ENCODE measurements at places on chromosomes 16 and 17. TPM values are rescaled to one million over a fixed set of nuclear protein-coding genes. Genes with fewer than 3 reads are reported as not detected.

IGFBP4 gene
- total RNA-seq, result 635 TPM

ABI3 gene
- 3.0 TPM for total RNA-seq

ZNF469 gene
- 1.1 TPM for total RNA-seq

C16orf92 gene
- total RNA-seq, result not detected

GRCh38 chr16:12587646-12588277 is 215.9 kb downstream of the CPPED1 start:
- H3K27ac ChIP-seq, result no peak overlapping the region
- no peaks in the 10 kb centered on the region for H3K36me3 ChIP-seq
- H3K4me1 ChIP-seq, result no peaks in the 10 kb centered on the region
- H3K4me3 ChIP-seq, result no peak overlapping the region

DNA sequence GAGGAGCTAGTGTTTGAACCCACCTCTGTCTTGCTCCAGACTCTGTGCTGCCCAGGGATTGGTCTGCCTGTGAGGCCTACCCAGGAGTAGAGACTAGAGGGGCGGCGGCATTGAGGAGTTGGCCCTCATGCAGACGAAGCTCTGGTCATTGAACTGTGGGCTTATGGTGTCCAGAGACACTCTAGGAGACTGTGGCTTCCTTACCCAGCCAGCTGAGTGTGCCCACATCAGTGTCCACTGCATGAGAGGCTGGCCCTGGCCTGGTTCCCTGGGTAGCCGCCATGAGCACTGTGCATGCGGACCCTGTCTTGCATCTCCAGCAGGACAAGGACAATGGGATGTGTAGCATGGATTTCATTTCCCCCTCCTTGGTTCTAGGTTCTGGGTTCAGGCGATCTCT is 14.0 kb downstream of the SGSM2 start:
- no peaks in the 10 kb centered on the region for H3K36me3 ChIP-seq
- no peaks in the 10 kb centered on the region for H3K4me1 ChIP-seq
- H3K27me3 ChIP-seq, result no peaks in the 10 kb centered on the region
- no peak for DNase-seq

GRCh38 chr16:66129196-66129595 is 237.3 kb upstream of the CDH5 start:
- H3K36me3 ChIP-seq, result no peaks in the 10 kb centered on the region
- no peaks in the 10 kb centered on the region for H3K27me3 ChIP-seq
- H3K4me1 ChIP-seq, result peaks cover 6% of the 10 kb centered on the region
- no peak overlapping the region for H3K4me3 ChIP-seq
- H3K27ac ChIP-seq, result no peak overlapping the region

GRCh38 chr17:80026359-80027042 is 9.2 kb downstream of the TBC1D16 start:
- no peaks in the 10 kb centered on the region for H3K36me3 ChIP-seq
- DNase-seq, result no peak
- no peak overlapping the region for H3K27ac ChIP-seq
- peaks cover 26% of the 10 kb centered on the region for H3K4me1 ChIP-seq

GRCh38 chr17:38728290-38728831 is 1.8 kb upstream of the CISD3 start:
- no peaks in the 10 kb centered on the region for H3K27me3 ChIP-seq
- peaks cover 5% of the 10 kb centered on the region for H3K4me1 ChIP-seq
- no peaks in the 10 kb centered on the region for H3K36me3 ChIP-seq
- H3K27ac ChIP-seq, result no peak overlapping the region
- no peak for DNase-seq

GRCh38 chr17:9021992-9022572 is 772 bp downstream of the NTN1 start:
- no peaks in the 10 kb centered on the region for H3K27me3 ChIP-seq
- no peak for DNase-seq

GRCh38 chr16:57343221-57343620 is 15.4 kb upstream of the CCL22 start:
- no peaks in the 10 kb centered on the region for H3K27me3 ChIP-seq
- no peaks in the 10 kb centered on the region for H3K36me3 ChIP-seq
- no peak overlapping the region for H3K27ac ChIP-seq
- no peak overlapping the region for H3K4me3 ChIP-seq
- no peaks in the 10 kb centered on the region for H3K4me1 ChIP-seq

DNA sequence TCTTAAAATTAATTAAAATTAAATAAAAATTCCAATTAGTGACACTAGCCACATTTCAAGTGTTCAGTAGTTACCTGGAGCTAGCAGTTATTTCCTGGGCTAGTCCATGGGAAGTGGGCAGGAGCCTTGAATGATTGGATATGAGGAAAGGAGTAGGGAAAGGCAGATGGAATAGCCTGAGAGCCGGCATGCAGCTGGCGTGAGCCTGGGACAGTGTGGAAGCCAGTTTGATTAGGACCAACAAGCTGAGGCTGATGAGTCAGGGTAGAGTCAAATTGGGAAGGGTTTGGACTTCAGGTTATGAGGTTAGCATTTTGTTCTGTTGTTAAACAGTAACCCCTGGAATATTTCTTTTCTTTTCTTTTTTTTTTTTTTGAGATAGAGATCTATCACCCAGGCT is 15.3 kb upstream of the GNA13 start:
- no peak overlapping the region for H3K4me3 ChIP-seq
- DNase-seq, result no peak
- H3K27ac ChIP-seq, result no peak overlapping the region
- no peaks in the 10 kb centered on the region for H3K36me3 ChIP-seq
- peaks cover 7% of the 10 kb centered on the region for H3K4me1 ChIP-seq
- H3K27me3 ChIP-seq, result no peaks in the 10 kb centered on the region

- no peak for DNase-seq
- no peaks in the 10 kb centered on the region for H3K4me1 ChIP-seq
- H3K4me3 ChIP-seq, result no peak within 1 kb of the TSS
- H3K27me3 ChIP-seq, result no peaks in the 10 kb centered on the region
- no peaks in the 10 kb centered on the region for H3K36me3 ChIP-seq
These were observed at the start of gene CD300H for GRCh38 chr17:74567397-74567796. TSS of gene CD300H (minus strand) at chr17:74567509.

GRCh38 chr17:43416998-43417890 is 18.5 kb downstream of the ARL4D start:
- no peaks in the 10 kb centered on the region for H3K36me3 ChIP-seq
- no peak overlapping the region for H3K27ac ChIP-seq
- H3K4me3 ChIP-seq, result no peak overlapping the region
- H3K27me3 ChIP-seq, result no peaks in the 10 kb centered on the region
- H3K4me1 ChIP-seq, result peaks cover 16% of the 10 kb centered on the region

DNA sequence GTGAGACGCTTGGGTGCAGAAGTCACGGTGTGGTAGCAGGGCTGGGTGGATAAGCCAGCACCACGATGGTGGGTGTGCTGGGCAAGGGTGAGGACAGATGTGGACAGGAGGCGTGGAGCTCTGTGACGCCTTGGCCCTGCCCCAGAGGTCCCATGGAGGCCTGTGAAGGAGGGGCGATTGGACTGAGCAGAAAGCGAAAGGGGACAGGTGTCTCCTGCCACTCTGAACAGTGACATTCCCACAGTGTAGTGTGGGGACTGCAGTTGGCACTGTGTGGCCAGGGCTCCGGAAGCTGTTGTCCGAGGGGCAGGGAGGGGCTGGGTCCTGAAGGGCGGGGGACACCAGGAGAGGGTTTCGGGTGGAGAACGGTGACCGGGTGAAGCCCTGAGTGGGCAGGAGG is 7.3 kb downstream of the TBC1D24 start:
- no peaks in the 10 kb centered on the region for H3K36me3 ChIP-seq
- no peak overlapping the region for H3K4me3 ChIP-seq
- H3K27me3 ChIP-seq, result no peaks in the 10 kb centered on the region
- peaks cover 14% of the 10 kb centered on the region for H3K4me1 ChIP-seq
- DNase-seq, result no peak

DNA sequence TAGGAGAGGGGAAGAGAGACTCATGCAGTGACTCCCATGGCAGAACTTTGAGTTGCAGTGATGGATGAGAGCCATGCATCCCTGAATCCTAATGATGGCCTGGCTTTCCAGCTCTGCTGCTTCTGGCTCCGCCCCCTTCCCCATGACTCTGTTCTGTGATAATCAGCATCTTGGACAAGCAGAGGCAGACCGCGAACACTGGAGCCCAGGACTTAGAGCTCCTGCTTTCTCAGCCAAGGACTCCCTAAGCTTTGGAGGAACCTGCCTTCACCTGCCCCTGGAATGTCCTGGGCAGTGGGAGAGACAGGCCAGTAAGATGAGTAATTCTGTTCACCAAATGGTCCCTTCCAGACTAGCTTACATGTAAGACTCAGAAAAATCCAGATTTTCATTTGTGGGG is 12.5 kb downstream of the CCDC92B start:
- H3K4me3 ChIP-seq, result no peak overlapping the region
- H3K36me3 ChIP-seq, result no peaks in the 10 kb centered on the region
- no peaks in the 10 kb centered on the region for H3K4me1 ChIP-seq
- no peak for DNase-seq
- no peak overlapping the region for H3K27ac ChIP-seq

GRCh38 chr16:967077-967541 is 3.7 kb downstream of the LMF1 start:
- H3K27ac ChIP-seq, result no peak overlapping the region
- no peak for DNase-seq
- H3K4me1 ChIP-seq, result peaks cover 18% of the 10 kb centered on the region
- no peaks in the 10 kb centered on the region for H3K27me3 ChIP-seq

- no peaks in the 10 kb centered on the region for H3K36me3 ChIP-seq
- H3K27me3 ChIP-seq, result no peaks in the 10 kb centered on the region
- no peak overlapping the region for H3K27ac ChIP-seq
- no peak for DNase-seq
- H3K4me1 ChIP-seq, result no peaks in the 10 kb centered on the region
These were observed 9.3 kb downstream of the SMCR8 start for GRCh38 chr17:18324140-18325050.

- no peaks in the 10 kb centered on the region for H3K36me3 ChIP-seq
- H3K4me1 ChIP-seq, result no peaks in the 10 kb centered on the region
- DNase-seq, result no peak
- no peaks in the 10 kb centered on the region for H3K27me3 ChIP-seq
- no peak overlapping the region for H3K27ac ChIP-seq
These were observed 66.0 kb upstream of the CDH5 start for GRCh38 chr16:66300501-66300900.

- no peak overlapping the region for H3K27ac ChIP-seq
- no peaks in the 10 kb centered on the region for H3K36me3 ChIP-seq
- H3K27me3 ChIP-seq, result no peaks in the 10 kb centered on the region
These were observed 156.2 kb downstream of the CYB561 start for GRCh38 chr17:63289931-63290330.

DNA sequence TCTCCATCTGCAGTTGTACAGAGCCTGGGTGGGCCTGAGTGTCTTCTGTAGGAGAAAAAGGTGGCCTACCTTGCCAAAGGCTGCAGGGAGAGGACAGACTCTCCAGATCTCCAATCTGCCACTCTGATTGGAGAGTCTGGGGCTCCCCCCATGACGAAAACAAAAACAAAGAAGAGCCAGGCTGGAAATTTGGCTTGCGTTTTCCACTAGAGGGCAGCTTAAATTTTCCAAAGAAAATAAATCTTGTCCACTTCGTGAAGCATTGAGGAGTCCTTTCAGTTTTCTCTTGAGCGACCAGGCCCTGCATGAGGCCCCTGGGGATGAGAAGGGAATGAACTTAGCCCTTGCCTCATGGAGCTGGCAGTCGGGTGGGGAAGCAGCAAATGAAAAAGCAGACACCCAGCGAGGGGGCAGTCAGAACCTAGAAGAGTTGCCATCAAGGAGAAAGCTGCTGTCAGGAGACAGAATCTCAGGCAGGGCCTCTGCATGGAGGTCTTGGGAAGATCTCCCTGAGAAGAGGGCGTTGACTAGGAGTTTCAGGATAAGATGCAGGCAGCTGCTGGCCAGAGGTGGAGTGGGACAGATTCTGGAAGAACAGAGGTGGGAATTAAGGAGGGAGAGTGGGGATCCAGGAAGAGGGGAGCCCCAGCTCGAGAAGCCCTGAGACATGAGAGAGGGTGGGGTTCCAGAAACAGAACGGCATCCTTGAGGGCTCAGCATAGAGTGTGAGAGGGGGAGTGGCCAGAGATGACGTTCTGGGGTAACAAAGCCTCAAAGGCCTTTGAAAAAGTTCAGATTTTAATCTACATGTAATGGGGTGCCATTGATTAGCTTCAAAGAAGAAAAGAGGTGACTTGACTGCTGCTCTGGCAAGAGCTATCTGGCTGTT is 8.4 kb upstream of the SHCBP1 start:
- no peaks in the 10 kb centered on the region for H3K27me3 ChIP-seq
- H3K36me3 ChIP-seq, result no peaks in the 10 kb centered on the region
- peaks cover 2% of the 10 kb centered on the region for H3K4me1 ChIP-seq
- no peak overlapping the region for H3K27ac ChIP-seq
- no peak overlapping the region for H3K4me3 ChIP-seq

GRCh38 chr17:41797377-41797776 is 10.9 kb upstream of the JUP start:
- peaks cover 22% of the 10 kb centered on the region for H3K4me1 ChIP-seq
- H3K27me3 ChIP-seq, result no peaks in the 10 kb centered on the region
- H3K27ac ChIP-seq, result no peak overlapping the region
- no peak for DNase-seq
- no peaks in the 10 kb centered on the region for H3K36me3 ChIP-seq

DNA sequence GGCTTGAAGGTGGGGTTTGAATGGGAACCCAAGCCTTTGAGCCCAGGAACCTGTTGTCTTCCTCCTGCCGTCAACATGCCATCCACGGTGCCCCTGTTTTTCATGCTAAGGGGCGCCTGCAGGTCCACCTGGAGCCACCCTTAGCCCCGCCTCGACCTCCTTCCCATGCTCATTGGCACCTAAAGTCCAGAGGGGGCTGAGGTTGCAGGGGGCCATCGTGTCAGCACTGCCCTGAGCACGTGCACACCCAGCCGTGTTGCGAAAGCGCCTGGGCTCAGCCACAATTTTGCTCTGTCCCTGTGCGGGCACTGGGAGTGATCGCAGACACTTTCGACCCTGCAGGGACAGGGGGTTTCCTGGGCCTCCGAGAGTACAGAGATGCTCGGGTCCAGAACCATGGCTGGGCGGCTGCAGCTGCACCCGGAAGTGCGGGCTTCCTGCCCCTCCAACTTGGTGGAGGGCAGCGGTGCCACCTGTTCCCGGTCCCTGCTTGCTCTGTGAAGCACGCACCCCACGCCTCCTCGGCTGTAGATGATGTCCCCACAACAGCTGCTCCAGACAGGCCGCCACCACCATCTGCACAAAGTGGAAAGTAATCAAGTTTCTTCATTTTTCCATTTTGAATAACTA is 454.7 kb downstream of the CDH8 start:
- no peak overlapping the region for H3K4me3 ChIP-seq
- H3K27ac ChIP-seq, result no peak overlapping the region
- no peaks in the 10 kb centered on the region for H3K4me1 ChIP-seq
- DNase-seq, result no peak

- H3K27me3 ChIP-seq, result no peaks in the 10 kb centered on the region
- H3K36me3 ChIP-seq, result no peaks in the 10 kb centered on the region
- H3K27ac ChIP-seq, result no peak overlapping the region
- H3K4me1 ChIP-seq, result no peaks in the 10 kb centered on the region
- H3K4me3 ChIP-seq, result no peak overlapping the region
- no peak for DNase-seq
These were observed 631.9 kb upstream of the CA10 start for GRCh38 chr17:52790359-52790955.

DNA sequence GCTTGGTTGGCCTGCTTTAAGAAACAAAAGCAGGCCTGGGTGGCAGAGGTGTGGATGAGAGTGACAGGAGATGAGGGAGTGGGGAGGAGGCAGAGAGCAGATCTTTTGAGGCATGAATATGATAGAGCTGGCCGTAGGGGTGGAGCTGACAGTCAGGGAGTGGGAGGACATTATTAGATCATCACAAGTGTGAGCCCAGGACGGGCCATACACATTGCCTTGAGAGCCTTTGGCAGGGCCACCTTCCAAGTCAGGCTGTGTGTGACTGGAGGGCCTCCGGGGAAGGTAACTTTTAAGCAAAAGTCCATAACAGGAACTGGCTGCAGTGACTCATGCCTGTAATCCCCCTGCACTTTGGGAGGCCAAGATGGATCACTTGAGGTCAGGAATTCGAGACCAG is 26.3 kb downstream of the GINS3 start:
- no peaks in the 10 kb centered on the region for H3K36me3 ChIP-seq
- no peak for DNase-seq
- H3K4me3 ChIP-seq, result no peak overlapping the region
- H3K4me1 ChIP-seq, result no peaks in the 10 kb centered on the region

GRCh38 chr16:66653581-66654350 is 42.8 kb downstream of the CMTM4 start:
- DNase-seq, result no peak
- H3K27me3 ChIP-seq, result no peaks in the 10 kb centered on the region
- no peak overlapping the region for H3K4me3 ChIP-seq

Data from ovary (tissue), 10 donors.